Suppressor macrophage (primary cell): ENCODE measurements at places on chromosomes 5 and 9.

DNA sequence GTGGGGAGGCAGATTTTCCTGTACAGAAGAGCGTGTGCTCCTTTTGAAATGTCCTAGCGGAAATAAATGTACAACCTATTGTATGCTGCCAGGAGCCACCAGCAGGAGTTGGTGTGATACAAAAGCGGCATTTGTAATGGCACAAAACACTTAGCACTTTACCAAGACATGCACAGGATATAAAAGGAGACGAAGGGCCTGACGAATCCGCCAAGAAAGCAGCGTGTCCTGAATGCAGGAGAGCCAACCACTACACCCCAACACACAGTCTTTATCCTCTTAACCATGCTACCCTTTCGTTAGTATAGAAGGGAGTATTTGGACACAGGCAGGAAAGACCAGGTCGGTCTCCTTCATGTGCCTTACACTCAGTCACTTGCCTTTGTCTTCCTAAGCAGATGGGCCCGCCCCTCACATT, 218.1 kb downstream of the TRIM32 start:
- DNase-seq, result no peak

GRCh38 chr9:19689328-19690101, 99.3 kb downstream of the SLC24A2 start:
- no peak for DNase-seq

DNA sequence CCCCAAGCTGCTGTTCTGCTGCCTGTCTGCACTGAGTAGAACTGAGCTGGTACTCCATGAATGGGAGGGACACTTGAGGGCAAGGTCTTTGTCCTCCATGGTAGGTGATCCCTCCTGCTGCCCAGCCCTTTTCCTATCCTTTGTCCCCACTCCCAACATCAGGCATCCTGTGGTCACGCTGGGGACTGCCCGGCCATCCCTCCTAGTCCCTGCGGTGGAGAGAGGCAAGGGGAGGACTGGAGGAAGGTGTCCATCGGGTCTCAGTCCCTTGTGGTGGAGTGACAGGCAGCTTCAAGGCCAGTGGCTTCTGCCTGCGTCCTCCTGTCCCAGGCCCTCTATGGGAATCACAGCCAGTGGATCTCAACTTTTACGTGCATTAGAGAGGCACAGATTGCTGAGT, 25.9 kb downstream of the ROR2 start:
- no peak for DNase-seq

DNA sequence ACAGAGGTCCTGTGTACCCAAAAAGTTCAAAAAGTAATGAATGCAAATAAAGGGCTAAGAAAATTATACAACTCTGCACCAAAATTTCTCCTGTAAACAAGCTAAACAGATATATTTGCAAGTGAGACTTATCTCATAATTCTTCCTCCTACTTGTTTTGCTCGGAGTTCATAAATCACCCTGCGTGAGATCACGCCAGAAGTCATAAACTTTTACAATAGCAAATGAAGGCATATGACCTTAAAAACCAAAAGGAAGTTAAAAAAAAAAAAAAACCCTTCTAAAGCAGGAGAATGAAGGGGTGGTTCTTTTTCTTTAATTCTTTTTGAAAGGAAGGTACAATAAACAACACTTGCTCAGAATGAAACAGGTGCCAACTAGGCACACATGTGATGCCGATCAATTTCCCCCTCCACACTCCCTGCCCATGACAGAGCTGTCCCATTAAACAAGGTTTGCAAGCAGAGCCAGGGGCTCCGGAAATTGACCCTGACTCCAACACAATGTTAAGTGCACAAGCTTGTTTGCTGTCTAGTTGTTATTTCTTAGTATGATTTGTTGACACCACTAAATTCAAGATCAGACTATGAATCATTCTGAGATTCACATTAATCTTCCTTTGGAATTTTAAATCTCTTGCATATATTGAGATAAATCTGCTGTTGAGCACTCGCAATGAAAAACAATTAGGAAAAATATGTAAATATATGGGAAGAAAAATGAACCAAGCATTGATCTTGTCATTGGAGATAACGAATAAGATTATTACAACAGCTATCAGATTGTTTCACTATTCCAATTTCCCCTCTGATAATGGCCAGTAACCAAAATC, 46.3 kb downstream of the DROSHA start:
- DNase-seq, result no peak

GRCh38 chr9:94913550-94913949, 187.1 kb downstream of the AOPEP start:
- DNase-seq, result no peak

- no peak for DNase-seq
These were observed 173.4 kb downstream of the NDUFS4 start for GRCh38 chr5:53733853-53734252.

GRCh38 chr5:156783092-156783491, 67.0 kb upstream of the PPP1R2B start:
- DNase-seq, result no peak

DNA sequence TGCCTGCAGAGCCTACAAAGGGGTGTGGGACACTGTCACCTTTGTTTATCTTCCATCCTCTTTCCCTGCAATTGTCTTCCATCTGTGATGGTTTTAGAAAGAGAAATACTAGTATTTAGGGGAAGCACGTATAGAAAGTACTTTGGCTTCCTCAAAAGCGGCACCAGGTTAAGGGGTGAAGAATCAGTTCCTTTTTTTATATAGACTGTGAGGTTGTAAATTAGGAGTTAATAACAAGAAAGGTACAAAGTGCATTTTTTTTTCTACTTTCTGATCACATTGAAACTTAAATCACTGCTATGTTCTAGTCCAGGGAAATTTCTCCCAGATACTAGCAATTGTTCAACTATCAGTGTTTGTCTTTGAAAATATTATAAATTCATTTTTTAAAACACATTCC, 219.3 kb downstream of the CEMIP2 start:
- no peak for DNase-seq

GRCh38 chr9:137820161-137820855, 57.3 kb upstream of the CACNA1B start:
- DNase-seq, result no peak

GRCh38 chr5:2094616-2094995, 211.9 kb upstream of the IRX4 start:
- DNase-seq, result no peak

DNA sequence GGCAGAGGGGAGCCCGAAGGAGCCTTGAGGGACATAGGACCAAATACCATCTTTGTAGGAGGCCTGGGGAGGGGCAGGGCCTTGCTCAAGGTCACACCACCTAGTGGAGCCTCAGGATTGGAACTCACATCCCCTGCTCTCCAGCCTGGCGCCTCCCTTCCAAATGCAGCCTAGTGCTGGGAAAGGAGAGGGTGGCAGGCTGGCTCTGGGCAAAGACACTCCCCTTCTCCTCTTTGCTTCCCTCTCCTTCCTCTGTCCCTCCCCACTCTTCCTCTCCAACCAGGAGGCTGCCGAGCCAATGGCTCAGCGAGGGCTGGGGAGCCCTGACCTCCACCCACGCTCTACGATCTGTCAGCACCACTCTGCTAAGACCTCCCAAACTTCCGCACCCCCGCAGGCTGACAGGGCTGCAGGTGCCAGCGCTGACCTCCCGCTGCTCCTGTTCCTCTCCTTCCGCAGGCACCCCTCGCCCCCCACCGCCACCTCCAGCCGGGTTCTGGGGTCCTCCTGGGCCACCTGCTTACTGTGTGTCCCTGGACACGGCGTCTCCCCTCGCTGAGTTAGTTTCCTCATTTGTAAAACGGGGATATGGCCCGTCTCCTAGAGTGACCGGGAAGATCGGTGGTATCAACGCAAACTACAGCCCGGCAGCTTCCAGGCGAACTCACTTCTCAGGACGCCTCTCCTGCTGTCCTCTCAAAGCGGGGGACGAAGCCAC, 52.9 kb downstream of the C9orf50 start:
- DNase-seq, result peak; percentile 64

GRCh38 chr5:92809855-92810465, 771.1 kb downstream of the NR2F1-AS1 start:
- DNase-seq, result no peak

GRCh38 chr5:142221091-142221860, 103.5 kb downstream of the SPRY4 start:
- DNase-seq, result peak; percentile 49

DNA sequence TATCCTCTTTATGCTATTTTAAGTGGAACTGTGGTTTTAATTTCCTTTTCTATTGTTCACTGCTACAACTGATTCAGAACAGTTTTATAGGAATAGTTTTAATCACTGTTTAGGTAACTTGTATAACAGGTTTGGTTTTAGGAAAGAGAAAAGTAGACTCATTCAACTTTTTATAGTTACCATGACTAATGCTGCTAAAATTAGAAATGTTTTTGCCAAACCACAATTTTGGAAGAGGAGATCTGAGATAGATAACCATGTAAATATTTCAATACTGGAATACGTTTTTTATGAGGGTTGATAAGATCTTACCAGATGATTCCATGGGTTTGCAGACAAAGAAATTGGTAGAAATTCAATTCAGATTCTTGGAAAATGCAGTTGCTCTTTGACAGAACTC, 404.6 kb upstream of the ARRDC3 start:
- no peak for DNase-seq
